GM23338 (cell line): ENCODE measurements at places on chromosomes 7 and 10. TPM values are rescaled to one million over a fixed set of nuclear protein-coding genes. Genes with fewer than 3 reads are reported as not detected.

The JAKMIP3 gene
- 0.47 and 1.2 TPM in 2 replicates for total RNA-seq

The GRM8 gene
- total RNA-seq = 2.0 and 6.6 TPM in 2 replicates

The NOD1 gene
- 3.8 and 7.3 TPM in 2 replicates for total RNA-seq

The FKBP14 gene
- total RNA-seq = 11.8 and 21.4 TPM in 2 replicates

The ZCWPW1 gene
- total RNA-seq = 0.59 and 1.0 TPM in 2 replicates

The KDM7A gene
- 9.4 and 10.8 TPM in 2 replicates for total RNA-seq

The CHN2 gene
- 7.5 and 8.8 TPM in 2 replicates for total RNA-seq

The RARRES2 gene
- total RNA-seq = 164 and 169 TPM in 2 replicates

The CAPZA2 gene
- total RNA-seq = 106 and 141 TPM in 2 replicates

The MACC1 gene
- total RNA-seq = 13.4 and 14.2 TPM in 2 replicates

The CFTR gene
- 0.78 and 1.2 TPM in 2 replicates for total RNA-seq

The MGMT gene
- 19.3 and 21.9 TPM in 2 replicates for total RNA-seq

The FXYD4 gene
- not detected in 2 replicates for total RNA-seq

The SFRP4 gene
- total RNA-seq = not detected in 2 replicates

The MPLKIP gene
- 42.8 and 64.0 TPM in 2 replicates for total RNA-seq

The LAMB4 gene
- not detected in 2 replicates for total RNA-seq

The LRRTM3 gene
- total RNA-seq = 0.21 and 1.0 TPM in 2 replicates

DNA sequence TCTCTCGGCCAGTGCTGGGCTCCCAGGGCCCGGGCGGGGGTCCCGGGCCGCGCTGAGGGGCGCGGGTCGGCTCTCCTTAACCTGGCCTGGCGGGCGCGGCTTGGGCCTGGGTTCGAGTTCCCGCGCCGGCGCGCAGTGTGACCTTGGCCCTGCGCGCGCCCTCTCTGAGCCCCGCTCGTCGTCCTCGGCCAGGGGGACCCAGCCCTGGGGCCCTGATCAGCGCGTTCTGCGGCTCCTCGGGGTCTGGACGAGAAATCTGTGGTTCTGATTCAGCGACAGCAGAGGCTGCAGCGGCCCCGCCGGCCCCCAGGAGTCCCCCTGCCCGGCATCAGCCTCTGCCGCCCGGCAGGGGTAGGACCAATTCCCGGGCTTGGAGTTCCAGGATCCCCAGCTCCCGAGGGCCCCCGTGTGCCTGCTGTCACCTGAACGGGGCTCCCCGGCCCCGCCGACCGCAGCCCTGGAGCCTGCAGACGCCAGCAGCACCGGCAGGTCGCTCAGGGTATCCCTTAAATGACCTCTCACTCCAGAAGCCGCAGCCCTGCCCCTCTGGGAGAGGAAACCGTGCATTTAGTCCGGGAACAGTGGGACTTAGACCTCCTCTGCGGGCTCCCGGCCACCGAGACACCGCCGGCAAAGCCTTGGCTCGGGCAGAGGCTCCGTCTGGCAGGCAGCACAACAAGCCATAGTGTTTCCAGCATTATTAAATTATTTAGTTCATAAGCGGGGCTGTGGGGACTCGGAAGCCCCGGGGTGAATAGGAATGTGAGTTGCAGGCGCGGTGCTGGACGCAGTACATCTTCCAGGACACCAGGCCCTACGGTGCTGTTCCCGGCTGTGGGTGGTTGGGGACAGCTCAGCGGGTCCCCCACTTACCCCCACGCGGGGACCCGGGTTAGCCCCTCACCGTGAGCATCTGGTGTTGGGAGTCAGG is 572 bp downstream of the CHST12 start:
- H3K4me3 ChIP-seq = peak overlapping the region; percentile 87
- H3K27me3 ChIP-seq = no peaks in the 10 kb centered on the region
- H3K36me3 ChIP-seq = no peaks in the 10 kb centered on the region
- peaks cover 13% of the 10 kb centered on the region for H3K4me1 ChIP-seq

- H3K4me3 ChIP-seq = no peak overlapping the region
- H3K36me3 ChIP-seq = peaks cover 73% of the 10 kb centered on the region
- H3K4me1 ChIP-seq = no peaks in the 10 kb centered on the region
- no peak overlapping the region for H3K27ac ChIP-seq
- no peaks in the 10 kb centered on the region for H3K27me3 ChIP-seq
Observed at GRCh38 chr10:77981281-77981680, 48.0 kb downstream of the POLR3A start.

- H3K4me3 ChIP-seq = no peak overlapping the region
- no peak overlapping the region for H3K27ac ChIP-seq
- H3K36me3 ChIP-seq = peaks cover 19% of the 10 kb centered on the region
- DNase-seq = no peak
- no peaks in the 10 kb centered on the region for H3K27me3 ChIP-seq
Observed at GRCh38 chr7:99357701-99358490, 16.6 kb upstream of the ARPC1B start.

DNA sequence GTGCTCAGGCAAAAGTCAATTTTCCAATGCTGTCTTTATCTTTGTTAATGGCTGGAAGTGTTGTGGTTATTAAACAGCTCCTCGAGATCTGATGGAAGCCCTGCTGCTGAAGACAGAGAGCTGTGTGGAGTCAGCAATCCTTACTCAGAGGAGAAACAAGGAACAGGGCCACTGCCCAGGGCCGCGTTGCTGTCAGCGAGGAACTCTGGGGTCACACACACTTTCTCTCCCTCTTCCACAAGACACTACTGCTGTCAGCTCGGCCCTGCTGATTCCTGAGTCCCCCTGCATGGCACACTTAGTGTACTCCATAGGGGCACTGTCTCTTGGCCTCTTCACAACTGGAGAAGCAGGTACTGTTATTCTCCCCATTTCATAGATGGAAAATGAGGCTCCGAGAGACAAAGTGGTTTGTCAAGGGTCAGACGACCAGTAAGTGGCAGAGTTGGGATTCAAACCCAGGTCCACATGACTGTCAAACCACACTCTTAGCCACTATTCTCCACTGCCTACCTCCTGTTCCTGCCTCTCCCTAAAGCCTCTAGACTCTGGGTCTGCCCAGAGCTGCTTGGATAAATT is 29.3 kb upstream of the PDCD4 start:
- 0 out of 2 replicates have a peak, but pooled peaks cover 3% of the 10 kb centered on the region for H3K4me1 ChIP-seq
- no peak for DNase-seq
- no peaks in the 10 kb centered on the region for H3K27me3 ChIP-seq
- no peak overlapping the region for H3K4me3 ChIP-seq
- no peaks in the 10 kb centered on the region for H3K36me3 ChIP-seq
- H3K27ac ChIP-seq = no peak overlapping the region

DNA sequence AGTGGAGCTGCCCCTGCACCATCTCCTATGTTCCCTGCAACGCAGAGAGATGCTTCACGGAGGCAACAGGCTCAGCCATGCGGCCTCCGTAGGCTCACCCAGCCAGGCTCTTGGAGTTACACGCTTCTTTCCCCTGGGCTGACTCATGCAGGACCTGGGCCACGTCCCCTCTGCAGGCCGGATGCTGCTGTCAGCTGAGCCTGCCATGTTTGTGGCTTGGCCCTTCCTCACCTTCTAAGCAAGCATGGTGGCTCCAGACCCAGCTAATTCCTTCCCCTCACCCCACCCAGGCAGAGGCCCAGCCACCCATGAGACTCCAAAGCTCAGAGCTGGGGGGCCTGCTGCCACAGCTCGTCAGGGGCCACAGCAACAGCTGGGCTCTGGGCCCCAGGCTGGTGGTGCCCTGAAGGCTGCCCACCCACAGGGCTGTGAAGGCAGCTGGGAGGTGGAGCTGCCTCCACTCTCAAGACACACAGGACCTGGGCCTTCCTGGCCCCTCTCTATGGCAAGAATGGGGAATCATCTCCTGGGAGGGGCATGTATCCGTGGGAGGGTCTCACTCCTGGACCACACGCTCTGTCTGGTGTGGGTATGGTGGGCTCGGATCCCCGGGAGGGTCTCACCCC is 219.6 kb downstream of the ELFN1 start:
- H3K27ac ChIP-seq = no peak overlapping the region
- no peaks in the 10 kb centered on the region for H3K4me1 ChIP-seq
- no peaks in the 10 kb centered on the region for H3K27me3 ChIP-seq
- no peaks in the 10 kb centered on the region for H3K36me3 ChIP-seq
- no peak overlapping the region for H3K4me3 ChIP-seq
- DNase-seq = no peak

GRCh38 chr10:121091961-121092719 is 241.0 kb downstream of the WDR11 start:
- no peaks in the 10 kb centered on the region for H3K36me3 ChIP-seq
- no peak overlapping the region for H3K4me3 ChIP-seq
- H3K27ac ChIP-seq = no peak overlapping the region

DNA sequence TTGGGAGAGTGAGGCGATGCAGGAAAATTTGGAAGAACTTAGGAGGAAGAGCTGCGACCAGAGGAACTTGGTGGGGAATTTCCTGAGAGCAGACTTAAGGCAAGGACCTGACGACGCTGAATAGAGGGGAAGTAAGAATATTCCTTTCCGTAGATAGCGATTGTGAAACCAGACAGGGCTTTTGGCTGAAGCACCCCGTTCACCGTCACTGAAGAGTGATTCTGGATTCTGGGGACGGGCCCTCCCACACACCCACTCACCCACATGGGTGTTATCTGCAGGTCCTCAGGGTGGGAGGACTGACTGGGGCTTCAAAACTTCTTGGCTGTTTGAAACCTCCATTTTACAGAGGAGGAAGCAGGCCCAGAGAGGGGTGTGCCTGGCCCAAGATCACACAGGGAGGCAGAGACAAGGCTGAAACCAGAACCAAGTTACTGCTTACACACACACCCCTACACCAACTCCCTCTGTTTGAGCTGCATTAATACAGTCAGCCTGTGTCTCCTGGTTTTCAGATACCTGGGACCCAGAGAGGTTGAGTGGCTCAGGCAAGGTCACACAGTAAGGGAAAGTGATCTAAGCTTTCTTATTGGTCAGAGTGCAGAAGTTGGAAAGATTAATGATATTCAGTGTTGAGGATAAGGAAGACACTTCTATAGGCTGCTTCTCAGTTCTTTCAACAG is 37.2 kb upstream of the CDH23 start:
- no peaks in the 10 kb centered on the region; the same call in 1 of the 2 replicates for H3K36me3 ChIP-seq
- H3K27ac ChIP-seq = no peak overlapping the region
- no peak for DNase-seq
- no peaks in the 10 kb centered on the region for H3K4me1 ChIP-seq

DNA sequence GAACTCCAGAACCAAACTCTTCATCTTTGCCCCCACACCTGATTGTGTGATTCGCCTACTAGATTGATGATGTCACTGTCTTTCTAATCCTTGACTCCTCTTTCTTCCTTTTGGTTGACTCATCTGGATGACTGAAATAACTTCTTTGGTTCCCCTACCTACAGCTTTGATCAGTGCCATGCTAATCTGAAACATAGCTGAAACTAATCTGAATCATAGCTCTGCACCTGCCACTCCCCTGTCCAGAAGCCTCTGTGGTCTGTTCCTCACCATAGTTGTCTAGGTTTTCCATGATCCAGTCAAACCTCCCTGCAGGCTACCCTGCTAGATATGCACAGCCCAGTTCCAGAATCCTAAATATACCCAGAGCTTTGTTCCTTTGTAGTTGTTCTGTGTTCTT is 51.9 kb downstream of the ZNF365 start:
- H3K4me1 ChIP-seq = 0 out of 2 replicates have a peak, but pooled peaks cover 3% of the 10 kb centered on the region
- no peak overlapping the region for H3K4me3 ChIP-seq
- no peak for DNase-seq
- no peak overlapping the region for H3K27ac ChIP-seq
- no peaks in the 10 kb centered on the region for H3K36me3 ChIP-seq

- H3K4me3 ChIP-seq = no peak overlapping the region
- H3K27me3 ChIP-seq = no peaks in the 10 kb centered on the region
- H3K4me1 ChIP-seq = no peaks in the 10 kb centered on the region
- H3K36me3 ChIP-seq = no peaks in the 10 kb centered on the region
Observed at GRCh38 chr10:75726522-75727483, 295.4 kb downstream of the LRMDA start.

- H3K36me3 ChIP-seq = no peaks in the 10 kb centered on the region
- no peak overlapping the region for H3K27ac ChIP-seq
- no peak for DNase-seq
Observed at GRCh38 chr10:76975126-76975525, 662.5 kb downstream of the KCNMA1 start.

GRCh38 chr10:51619365-51619764 is 80.0 kb downstream of the CSTF2T start:
- 0 out of 2 replicates have a peak overlapping the region, but pooled peaks have one; percentile 6 for H3K27ac ChIP-seq
- H3K36me3 ChIP-seq = no peaks in the 10 kb centered on the region
- no peaks in the 10 kb centered on the region for H3K27me3 ChIP-seq
- peak; percentile 28 for DNase-seq

GRCh38 chr10:46236546-46236887 is 50.3 kb upstream of the ANTXRL start:
- H3K36me3 ChIP-seq = no peaks in the 10 kb centered on the region
- no peak for DNase-seq
- no peaks in the 10 kb centered on the region for H3K27me3 ChIP-seq
- H3K4me1 ChIP-seq = no peaks in the 10 kb centered on the region
- no peak overlapping the region for H3K27ac ChIP-seq

GRCh38 chr10:124302951-124303505 is 115.7 kb downstream of the OAT start:
- no peak for DNase-seq
- no peak overlapping the region for H3K27ac ChIP-seq

DNA sequence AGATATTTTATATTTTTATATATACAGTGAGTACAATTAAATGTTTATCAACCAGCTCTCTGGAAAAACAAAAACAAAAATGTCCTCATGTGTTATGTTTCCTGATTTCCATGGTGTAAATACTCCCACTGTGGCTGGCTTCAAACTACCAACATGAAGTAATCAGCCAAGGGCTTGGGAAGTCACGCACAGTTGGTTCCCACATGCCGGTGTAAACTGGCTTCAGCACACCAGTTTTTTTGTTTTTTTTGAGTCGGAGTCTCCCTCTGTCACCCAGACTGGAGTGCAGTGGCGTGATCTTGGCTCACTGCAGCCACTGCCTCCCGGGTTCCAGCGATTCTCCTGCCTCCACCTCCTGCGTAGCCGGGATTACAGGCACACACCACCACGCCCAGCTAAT is 11.8 kb downstream of the OSBPL3 start:
- DNase-seq = no peak
- no peaks in the 10 kb centered on the region for H3K36me3 ChIP-seq
- no peak overlapping the region for H3K4me3 ChIP-seq
- peaks cover 30% of the 10 kb centered on the region for H3K4me1 ChIP-seq
- H3K27me3 ChIP-seq = no peaks in the 10 kb centered on the region
- no peak overlapping the region for H3K27ac ChIP-seq

- peaks cover 28% of the 10 kb centered on the region for H3K4me1 ChIP-seq
- peaks cover 8% of the 10 kb centered on the region; the same call in 1 of the 2 replicates for H3K36me3 ChIP-seq
- no peak overlapping the region for H3K27ac ChIP-seq
- no peak for DNase-seq
- no peaks in the 10 kb centered on the region for H3K27me3 ChIP-seq
Observed at GRCh38 chr10:91907033-91907594, 2.2 kb downstream of the FGFBP3 start.

- H3K36me3 ChIP-seq = no peaks in the 10 kb centered on the region
- no peaks in the 10 kb centered on the region for H3K4me1 ChIP-seq
- H3K4me3 ChIP-seq = no peak overlapping the region
- no peak overlapping the region for H3K27ac ChIP-seq
- no peak for DNase-seq
Observed at GRCh38 chr10:131429942-131430341, 118.4 kb upstream of the TCERG1L start.

GRCh38 chr10:68196701-68197100 is 35.2 kb downstream of the ATOH7 start:
- H3K27ac ChIP-seq = no peak overlapping the region
- no peak overlapping the region for H3K4me3 ChIP-seq

- H3K36me3 ChIP-seq = no peaks in the 10 kb centered on the region
- no peaks in the 10 kb centered on the region for H3K4me1 ChIP-seq
- H3K4me3 ChIP-seq = no peak overlapping the region
- DNase-seq = no peak
- H3K27ac ChIP-seq = no peak overlapping the region
Observed at GRCh38 chr7:139494835-139495579, 11.5 kb upstream of the KLRG2 start.

- H3K27me3 ChIP-seq = no peaks in the 10 kb centered on the region
- H3K36me3 ChIP-seq = no peaks in the 10 kb centered on the region
- no peak overlapping the region for H3K27ac ChIP-seq
- no peaks in the 10 kb centered on the region for H3K4me1 ChIP-seq
- no peak overlapping the region for H3K4me3 ChIP-seq
Observed at GRCh38 chr10:49572594-49573114, 33.7 kb upstream of the ERCC6 start.
